ENCODE measurements at places on chromosomes 1 and 21. TPM values are rescaled to one million over a fixed set of nuclear protein-coding genes. Genes with fewer than 3 reads are reported as not detected.
A peak's percentile ranks its signal among the peaks of the same experiment; 100 is the strongest.

GRCh38 chr1:244849189-244849866 lies 13.9 kb downstream of the COX20 start:
- DNase-seq, result no peak

GRCh38 chr1:103106426-103107341 lies 1.6 kb downstream of the COL11A1 start:
- DNase-seq, result peak; percentile 68

MATN1 gene
- 0.18 TPM for total RNA-seq

DNA sequence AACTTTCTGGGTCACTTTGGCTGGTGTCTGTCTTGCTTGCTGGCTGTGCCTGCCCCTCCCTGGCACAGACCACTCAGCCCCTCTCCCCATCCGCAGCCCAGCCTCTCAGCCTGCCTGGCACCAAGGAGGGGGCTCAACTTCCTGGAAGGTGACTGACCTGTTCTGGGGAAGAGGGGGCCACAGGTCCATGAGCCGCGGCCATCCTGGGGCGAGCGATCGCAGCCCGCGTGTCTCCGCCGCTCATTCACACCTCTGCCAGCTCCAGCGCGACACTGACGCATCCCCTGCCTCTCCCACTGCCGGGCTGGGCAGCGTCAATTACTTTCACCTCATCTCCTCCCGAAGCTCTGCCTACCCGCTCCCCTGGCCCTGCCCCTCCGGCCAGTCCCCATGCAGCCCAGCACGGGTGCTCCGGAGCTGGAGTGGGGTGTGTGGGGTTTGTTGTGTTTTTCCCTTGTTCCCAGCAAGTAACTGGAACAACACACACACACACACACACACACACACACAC lies 14.3 kb downstream of the SLC6A9 start:
- DNase-seq, result no peak

CRYAA gene
- total RNA-seq, result not detected
